SK-N-MC (cell line): ENCODE measurements at places on chromosomes 12 and 14.

DNA sequence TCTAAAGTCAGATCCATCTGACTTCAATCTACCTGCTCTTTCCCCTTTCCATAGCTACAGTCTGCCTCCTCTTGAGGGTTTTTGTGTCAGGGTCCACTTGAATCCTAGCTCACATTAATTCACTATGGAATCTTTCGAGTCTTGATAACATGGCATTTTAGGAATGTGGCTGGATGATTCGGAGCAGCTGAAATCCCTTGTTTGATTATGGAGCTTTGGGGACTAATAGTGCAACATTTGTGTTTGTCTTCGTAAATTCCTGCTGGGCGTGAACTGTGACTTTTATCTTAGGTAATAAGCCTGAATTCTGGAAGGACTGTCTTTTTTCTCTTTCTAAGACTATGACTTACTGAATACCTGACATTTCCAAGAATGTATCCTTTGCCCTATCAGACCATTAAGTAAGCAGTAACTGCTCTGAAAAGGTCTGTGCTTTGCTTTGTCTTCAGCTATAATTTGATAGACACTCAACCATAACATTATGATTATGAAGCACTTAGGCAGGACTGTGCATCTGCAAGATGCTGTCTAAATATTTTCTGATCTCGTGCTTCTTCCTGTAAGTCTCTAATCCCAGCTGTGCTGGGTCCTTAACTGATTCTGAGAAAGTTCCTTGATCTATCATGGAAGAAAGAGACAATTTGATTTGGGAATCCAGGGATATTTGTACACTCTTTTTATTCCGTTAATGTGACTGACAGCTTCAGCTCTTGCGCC is 19.0 kb upstream of the PELI2 start:
- DNase-seq = no peak

DNA sequence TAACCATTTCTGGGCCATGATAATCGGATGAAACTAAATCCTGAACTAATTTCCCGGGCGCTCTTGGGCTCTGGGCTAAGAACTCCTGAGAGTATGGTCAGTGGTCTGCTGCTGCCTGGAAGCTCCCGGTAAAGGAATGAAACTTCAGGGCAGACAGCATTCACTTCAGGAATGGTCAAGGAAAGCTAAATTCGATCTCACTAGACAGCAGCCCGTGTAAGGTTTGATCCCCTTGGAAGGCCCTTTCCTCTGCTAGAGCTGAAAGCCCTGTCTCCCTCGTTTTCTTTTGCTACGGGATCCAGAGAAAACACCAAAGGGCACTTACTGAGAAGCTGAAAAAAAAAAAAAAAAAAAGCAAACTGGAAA is 680 bp downstream of the ASB8 start:
- DNase-seq = no peak

GRCh38 chr12:102888511-102888910 is 28.5 kb downstream of the PAH start:
- DNase-seq = no peak

DNA sequence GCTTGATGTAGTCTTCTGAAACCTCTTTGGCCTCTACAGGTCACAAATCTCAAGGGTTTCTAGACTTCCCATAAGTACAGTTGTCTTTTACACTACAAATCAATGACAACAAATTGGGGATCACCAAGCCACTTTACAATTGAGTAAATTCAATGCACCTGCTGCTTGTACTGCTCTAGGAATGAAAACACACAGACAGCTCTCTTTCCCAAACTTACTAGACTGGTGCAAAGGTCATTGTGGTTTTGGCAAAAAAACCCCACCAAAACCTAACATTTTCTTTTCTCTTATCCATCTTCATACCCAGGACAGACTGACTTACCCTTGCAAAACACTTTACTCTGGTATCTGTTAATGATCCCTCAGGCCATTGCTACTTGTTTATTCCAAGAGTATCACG is 2.7 kb downstream of the M6PR start:
- no peak for DNase-seq

GRCh38 chr12:28500373-28501024 is 310.2 kb downstream of the CCDC91 start:
- no peak for DNase-seq
